Fibroblast of upper back skin (primary cell): ENCODE measurements at places on chromosomes 2 and 18.

DNA sequence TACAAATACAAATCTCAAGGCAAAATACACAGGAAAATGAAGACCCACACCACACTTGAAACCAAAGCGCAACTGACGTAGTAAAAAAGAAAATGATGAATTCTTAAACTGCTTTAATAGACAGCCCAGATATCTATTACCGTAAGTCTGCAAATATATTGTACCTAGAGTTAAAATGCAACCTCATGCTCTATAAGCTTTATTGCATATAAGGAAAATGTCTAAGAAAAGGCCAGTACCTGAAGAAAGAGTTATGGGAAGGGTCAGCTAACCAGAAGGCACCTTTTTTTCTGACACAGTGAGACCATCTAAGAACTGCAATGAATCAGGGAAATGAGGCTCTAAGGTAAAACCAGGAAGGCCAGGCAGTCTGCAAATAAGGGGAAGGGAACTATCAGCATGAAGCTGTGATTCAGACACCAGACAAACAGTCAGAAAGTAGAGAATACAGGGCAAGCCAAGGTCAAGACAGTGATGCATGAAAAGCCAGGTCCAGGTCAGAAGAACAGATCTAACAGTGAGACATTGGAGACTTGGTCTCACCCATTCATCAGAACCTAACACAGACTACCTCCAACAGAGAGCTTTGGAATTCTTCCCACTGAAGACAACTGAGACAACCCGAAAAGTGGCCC lies 46.9 kb downstream of the PDE11A start:
- DNase-seq, result no peak

DNA sequence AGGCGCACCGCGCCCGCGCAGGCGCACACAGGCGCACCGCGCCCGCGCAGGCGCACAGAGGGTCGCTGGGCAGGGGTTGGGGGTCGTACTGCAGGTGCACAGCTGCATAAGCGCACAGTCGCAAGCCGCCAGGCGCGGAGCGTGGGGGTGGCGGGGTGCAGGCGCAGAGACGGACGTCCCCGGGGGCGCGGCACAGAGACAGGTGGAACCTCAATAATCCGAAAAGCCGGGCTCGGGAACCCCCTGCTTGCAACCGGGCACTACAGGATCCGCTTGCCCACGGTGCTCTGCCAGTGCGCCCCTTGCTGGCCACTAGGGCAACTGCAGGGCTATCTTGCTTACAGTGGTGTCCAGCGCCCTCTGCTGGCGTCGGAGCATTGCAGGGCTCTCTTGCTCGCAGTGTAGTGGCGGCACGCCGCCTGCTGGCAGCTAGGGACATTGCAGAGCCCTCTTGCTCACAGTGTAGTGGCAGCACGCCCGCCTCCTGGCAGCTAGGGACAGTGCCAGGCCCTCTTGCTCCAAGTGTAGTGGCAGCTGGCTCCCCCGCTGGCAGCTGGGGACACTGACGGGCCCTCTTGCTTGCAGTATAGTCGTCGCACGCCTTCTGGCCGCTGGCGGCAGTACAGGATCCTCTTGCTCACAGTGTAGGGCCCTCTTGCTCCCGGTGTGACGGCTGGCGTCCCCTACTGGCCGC lies 34.9 kb downstream of the FAM110C start:
- no peak for DNase-seq

- DNase-seq, result no peak
Observed at GRCh38 chr2:20291846-20292408, 58.7 kb downstream of the PUM2 start.

- no peak for DNase-seq
Observed at GRCh38 chr2:109686921-109687320, 72.8 kb downstream of the SOWAHC start.

DNA sequence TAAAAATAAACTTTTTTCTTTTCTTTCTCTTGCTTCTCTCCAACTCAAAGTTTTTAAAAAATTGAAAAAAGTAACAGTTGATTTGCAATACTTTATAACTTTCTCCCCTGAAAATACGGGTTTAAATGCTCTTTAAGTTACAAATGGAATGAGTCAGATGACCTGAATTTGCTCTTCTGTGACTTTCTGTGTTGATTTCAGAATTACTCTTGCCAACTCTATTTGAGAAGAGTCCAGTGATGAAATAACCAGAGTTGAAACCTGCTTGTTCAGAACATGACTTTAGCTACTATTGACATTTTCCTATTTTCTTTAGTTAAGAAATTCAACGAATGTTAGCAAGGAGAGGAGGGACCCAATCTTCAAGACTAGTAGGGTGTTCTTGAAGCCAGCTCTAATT lies 146.1 kb upstream of the ZSWIM2 start:
- DNase-seq, result peak; percentile 54

DNA sequence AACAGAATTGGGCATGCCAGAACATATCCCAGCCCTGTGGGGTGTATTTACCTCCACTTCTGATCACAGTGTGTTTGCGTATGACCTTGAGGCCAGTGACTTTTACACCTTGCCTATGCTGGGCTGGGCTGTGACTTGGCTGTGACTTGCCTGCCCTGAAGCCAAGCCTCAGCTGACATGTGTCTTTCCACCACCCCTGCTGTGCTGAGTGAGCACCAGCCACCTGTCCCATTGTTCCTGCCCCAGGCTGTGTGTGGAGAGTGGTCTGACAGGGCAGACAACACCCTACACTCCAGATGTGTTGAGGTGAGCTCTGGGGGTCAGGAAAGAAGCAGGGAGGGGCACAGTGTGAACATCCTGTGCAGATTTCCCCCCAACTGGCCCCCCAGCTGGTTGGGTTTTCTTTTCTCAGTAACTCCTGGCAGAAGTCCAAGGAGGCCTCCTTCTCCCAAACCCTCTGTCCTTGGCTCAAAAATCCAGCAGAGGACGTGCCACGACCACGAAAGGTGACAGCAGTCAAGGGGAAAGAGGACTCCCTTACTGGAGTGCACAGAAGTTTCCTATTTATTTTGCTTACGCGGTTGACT lies 5.1 kb upstream of the STEAP3 start:
- peak; percentile 82 for DNase-seq
